ENCODE measurements at places on chromosomes 5 and 9. TPM values are rescaled to one million over a fixed set of nuclear protein-coding genes. Genes with fewer than 3 reads are reported as not detected.

Gene TMEM203
- total RNA-seq, result 37.7 TPM

Gene CARTPT
- total RNA-seq, result not detected

Gene GMCL2
- not detected for total RNA-seq

Gene SIT1
- not detected for total RNA-seq

Gene RARS1
- total RNA-seq, result 187 TPM
